Muscle of leg (tissue), 16 donors: ENCODE measurements at places on chromosomes 6 and 20. TPM values are rescaled to one million over a fixed set of nuclear protein-coding genes. Genes with fewer than 3 reads are reported as not detected.

DNA sequence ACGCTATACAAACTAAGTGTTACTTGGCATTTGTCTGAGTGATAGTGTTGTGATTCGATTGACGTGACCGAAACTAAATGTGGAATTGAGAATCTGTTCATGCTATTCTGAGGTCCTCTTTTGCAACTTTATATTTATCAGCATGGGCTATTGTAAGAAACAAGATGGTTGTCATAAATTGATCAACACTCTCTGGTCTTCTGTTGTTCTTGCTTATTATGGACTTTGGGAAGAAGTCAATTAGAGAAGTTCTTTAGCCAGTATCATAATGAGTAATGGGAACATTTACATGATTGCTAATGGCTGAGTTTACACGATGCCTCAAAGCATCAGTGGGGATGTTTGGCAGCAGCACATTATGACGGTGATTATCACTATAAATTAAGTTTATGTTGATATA lies 195.0 kb downstream of the CD83 start:
- DNase-seq: peak; percentile 11

Gene ZNFX1
- polyA plus RNA-seq: 10.2 TPM

Gene SLC12A5
- 1.4 TPM for polyA plus RNA-seq

GRCh38 chr6:113320653-113321052 lies 536.5 kb upstream of the MARCKS start:
- DNase-seq: no peak

GRCh38 chr20:63031251-63032014 lies 24.7 kb upstream of the BHLHE23 start:
- no peak for DNase-seq

Gene CTCFL
- 0.22 TPM for polyA plus RNA-seq

GRCh38 chr6:108242721-108243120 lies 18.1 kb downstream of the SNX3 start:
- DNase-seq: no peak

Gene SIRPA
- polyA plus RNA-seq: 25.1 TPM

Gene TPBG
- 13.8 TPM for polyA plus RNA-seq

DNA sequence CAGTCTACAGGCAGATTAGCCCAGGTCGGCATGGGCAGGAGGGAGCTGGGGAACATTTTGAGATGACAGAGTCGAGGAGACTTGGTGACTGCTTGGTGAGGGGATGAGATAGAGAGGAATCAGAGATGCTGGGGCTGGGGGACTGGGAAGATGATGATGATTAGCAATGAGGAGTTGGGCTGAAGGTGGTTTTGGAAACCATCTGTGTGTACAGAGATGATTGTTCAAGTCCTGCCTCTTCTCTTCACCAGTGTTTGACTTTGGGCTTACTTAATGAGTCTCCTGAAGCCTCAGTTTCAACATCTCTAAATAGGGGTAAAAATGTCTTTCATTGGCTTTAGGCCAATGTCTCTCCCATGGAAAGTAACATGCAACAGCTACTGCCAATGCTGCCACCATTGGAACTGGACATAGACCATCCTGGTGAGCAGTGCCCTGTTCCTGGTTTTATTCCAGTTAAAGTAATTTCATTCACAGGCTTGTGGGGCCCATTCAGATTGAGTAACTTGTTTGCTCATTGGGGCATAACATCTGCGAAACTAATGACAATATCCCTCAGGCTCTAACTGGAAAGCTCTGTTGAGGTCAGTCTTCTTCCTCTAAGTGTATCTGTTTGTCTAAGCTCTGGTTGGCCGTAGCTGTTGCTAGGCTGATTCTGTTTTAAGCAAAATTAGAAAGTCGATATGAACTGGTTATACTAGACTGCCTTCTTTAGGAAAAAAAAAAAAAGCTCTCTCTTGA lies 99.1 kb downstream of the ARMC2 start:
- peak; percentile 95 for DNase-seq

DNA sequence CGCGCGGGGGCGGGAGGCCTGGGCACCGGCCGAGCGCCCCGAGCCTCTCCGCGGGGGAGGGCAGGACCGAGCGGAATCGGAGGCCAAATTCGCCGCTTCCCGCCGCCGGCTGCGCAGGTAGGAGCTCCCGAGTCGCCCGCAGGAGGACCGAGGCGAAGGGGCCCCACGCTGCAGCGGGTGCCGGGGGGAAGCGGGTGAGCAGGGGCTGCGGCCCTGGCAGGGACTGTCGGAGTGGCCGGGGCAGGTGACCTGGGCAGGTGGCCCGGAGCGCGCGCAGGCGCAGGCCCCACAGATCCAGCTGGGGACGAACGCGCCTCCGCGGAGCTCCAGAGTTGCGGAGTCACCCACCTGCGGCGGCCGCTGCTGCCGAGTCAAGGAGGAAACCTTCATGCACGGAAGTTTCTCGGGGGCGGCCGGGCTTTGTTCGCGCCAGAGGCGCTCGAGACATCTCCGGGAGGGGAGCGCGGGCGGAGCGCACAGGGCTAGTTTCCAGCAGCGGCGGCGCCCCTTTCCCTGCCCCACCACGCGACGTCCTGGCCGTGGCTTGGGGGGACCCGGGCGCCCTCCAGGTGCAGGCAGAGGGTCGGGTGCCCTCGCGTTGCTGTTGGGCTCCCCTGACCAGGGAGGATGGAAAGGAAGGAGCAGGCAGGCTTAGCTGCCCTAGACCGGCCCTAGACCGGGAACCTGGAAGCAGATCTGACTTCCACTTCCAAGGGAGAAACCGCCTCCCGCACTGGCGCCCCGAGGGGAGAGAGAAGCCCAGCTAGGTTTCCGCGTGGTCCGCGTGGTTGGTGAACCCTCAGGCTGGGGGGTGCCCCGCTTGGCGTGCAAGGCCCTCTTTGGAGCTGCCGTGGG lies 590 bp downstream of the SLCO4A1 start:
- DNase-seq: no peak

DNA sequence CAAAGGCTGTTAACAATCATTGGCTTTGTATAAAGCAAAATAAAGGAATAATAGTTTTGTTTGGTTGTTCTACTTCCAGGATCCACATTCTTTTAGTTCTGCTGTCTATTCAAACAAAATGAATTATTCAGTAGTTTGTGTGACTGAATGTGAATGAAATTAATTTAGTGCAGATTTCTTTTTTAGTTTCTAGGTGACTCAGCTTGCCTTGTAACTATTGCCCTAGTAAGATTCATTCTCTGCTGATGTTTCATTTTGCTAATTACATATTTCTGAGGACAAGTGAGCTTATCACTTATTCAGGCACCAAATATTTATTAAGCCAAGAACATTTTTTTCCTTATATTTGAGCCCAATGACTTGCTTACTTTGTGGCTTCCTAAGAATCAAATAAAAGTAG lies 46.5 kb upstream of the RIPOR2 start:
- DNase-seq: no peak

- DNase-seq: no peak
Measured at GRCh38 chr20:22586645-22587310, 2.4 kb upstream of the FOXA2 start.
